ENCODE measurements at places on chromosomes 7 and 10.

- no peak for DNase-seq
Measured at GRCh38 chr10:34175121-34175520, 640.0 kb downstream of the PARD3 start.

DNA sequence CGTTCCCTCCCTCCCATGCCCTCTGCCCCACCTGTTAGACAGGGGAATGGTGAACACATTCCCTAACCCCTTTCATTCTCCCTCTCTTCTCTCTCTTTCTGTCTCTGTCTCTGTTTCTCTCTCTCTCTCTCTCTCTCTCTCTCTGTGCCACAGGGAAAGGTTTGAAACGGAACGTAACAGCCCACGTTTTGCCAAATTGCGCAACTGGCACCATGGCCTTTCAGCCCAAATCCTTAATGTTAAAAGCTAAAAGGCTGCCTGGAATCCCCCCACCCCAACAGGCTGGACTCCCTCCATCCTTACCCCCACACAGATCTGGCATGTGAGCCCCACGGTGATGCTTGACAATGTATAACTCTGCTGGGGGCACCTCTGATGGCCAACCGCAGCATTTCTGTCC is 30.8 kb downstream of the LDB3 start:
- no peak for DNase-seq

GRCh38 chr7:113405296-113406056 is 287.1 kb upstream of the SMIM30 start:
- DNase-seq: no peak

DNA sequence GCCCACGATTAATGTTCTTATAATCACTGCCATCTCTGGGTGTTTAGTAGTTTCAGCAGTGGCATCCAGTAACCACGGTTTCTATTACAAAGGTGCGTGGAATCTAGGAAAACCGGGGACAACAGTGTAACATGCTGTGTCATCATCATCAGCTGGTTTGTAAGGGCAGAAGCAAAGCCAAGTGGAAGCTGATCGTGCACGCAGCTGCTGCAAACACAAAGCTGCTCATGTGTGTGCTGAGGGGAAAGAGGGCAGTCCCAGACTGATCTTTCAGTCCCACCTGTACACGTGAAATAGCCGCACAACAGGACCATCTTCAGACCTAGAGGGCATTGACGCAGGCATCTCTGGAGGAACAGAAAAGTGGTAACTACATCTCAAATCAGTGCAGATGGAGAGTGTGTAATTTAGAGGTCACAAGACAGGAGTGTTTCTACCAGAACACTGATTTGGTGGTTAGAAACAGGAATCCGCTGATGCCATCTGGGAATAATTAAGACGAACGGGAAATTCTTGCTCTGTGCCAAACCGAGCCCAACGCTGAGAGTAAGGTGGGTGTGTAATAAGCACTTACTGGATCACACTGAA is 13.4 kb downstream of the ANKRD16 start:
- DNase-seq: no peak

DNA sequence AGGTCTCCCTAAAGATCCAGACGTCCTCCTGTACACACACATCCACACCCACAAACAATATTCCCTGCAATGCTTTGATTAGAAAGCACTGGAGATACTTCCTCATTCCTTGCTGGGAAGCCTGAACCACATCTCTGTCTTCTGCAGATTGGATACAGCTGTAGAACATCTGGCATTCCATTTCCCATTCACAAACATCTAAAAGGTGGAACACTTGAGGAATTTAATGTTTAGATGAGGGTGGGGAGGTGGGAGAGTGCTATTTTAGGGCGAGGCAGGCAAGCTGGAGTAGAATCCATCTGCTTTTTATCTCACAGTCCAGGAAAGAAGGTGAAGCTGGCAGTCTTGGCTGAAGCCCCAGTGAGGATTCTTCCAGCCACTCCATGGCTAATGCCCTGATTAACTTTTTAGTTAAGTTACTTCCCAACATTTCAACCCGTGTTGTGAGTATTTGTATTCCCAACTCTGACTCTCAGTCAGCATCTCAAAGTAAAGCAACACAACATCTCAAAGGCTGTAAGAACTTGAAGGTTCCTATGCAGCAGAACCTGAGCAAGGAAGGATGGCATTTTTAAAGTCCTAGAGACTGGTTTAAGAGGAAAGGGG is 46.1 kb downstream of the CYTH3 start:
- DNase-seq: no peak

- DNase-seq: no peak
Measured at GRCh38 chr10:17910125-17910789, 41.5 kb upstream of the SLC39A12 start.

- no peak for DNase-seq
Measured at GRCh38 chr7:55409482-55410225, 44.5 kb downstream of the LANCL2 start.

DNA sequence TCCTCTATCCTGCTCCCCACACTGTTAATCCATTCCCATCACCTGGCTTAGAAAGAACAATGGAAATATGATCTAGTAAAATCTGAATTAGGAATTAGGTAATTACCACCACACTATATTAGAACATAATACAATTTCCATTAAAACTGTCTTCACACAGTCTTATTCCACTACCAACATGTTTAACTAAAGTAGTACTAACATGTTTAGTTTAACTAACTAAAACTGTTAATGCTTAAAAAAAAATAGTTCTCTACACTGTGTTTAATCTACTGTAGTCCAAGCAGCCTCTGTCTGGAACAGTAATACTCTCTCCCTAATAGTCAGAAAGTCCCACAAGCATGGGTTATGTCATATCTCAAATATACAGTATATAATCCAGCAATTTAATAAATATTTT is 150.8 kb downstream of the SGMS1 start:
- no peak for DNase-seq

DNA sequence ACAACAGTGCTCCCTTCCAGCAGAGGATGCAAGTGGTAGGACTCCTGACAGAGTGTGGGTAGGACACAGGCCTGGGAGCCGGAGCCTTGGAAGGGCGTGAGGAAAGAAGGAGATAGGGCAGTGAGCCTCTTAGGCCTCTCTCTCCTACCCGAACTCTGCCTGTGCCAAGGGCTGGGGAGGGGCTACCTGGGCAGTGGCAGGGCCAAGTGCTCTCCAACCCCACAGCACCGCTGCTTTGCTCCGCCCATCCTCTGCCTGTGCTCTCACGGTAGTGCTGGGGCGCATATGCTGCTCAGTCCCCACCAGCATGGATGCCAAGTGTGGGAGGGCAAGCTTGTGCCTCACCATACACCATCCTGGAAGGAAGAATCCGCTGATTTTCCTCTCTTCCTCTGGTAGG is 7.5 kb downstream of the FAM131B start:
- DNase-seq: no peak

GRCh38 chr10:26837139-26837538 is 23.6 kb downstream of the ABI1 start:
- no peak for DNase-seq

DNA sequence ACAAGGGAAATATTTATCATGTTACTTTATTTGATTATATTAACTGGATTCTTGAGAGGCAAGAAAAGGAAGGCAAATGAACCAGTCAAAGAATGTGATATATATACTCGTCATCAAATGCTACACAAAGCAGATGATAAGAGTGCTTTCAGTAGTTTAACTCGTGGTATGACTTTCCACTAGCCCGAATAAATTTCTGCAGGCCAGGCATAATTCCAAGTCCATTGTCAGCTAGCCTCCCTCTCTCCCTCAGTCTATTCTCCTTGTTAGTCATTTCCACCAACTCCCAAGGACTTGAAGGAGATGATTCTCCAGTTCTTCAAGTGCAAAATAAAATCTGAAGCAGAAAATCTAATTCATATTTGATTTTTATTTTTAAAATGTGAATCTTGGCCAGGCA is 190.5 kb downstream of the GLI3 start:
- DNase-seq: no peak

DNA sequence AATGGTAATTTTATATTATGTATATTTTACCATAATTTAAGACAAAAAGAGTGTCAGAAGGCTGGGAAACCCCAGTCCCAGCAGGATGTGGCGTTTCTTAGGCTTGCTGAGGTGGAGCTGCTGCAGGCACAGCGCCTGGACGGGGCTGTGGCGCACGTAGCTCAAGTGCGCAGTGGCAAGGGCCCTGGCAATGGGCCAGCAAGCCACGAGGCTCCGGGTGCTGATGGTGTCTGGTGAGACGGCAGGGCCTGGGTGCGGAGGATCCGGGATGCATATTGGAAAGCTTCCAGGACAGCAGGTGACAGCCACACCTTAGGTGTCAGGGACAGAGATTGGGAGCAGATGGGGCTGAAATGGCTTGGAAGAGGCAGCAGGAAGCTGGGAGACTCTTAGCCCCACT is 37.2 kb downstream of the CLEC2L start:
- DNase-seq: no peak

DNA sequence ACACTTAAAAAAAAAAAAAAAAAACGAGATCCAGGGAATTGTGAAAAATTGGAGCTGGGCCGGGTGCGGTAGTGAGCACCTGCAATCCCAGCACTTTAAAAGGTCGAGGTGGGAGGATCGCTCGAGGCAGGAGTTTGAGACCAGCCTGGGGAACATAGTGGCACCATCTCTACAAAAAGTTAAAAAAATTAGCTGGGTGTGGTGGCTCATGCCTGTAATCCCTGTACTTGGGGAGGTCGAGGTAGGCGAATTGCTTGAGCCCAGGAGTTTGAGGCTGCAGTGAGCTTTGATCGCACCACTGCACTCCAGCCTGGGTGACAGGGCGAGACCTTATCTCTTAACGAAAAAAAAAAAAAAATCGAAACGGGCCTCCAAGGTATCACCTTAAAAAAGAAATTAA is 2.0 kb downstream of the CLDN4 start:
- no peak for DNase-seq

DNA sequence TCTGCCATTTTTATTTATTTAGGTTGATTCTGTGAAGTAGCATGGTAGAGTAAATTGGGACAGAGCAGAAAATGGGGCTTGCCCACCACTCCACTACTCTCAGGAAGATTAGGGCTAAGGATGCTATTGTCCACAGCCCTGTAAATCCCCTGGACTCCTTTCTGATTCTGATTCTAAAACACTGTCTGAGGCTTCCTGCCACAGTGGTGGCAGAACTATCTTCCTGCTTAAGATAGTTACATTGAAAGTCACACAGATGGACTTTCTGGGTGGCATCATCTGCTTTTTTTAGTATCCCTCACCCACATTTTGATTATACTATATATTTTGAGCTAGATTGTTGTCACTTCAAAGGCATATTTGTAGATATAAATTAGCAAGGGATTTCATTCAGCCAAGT is 50.0 kb downstream of the SPAM1 start:
- DNase-seq: no peak

DNA sequence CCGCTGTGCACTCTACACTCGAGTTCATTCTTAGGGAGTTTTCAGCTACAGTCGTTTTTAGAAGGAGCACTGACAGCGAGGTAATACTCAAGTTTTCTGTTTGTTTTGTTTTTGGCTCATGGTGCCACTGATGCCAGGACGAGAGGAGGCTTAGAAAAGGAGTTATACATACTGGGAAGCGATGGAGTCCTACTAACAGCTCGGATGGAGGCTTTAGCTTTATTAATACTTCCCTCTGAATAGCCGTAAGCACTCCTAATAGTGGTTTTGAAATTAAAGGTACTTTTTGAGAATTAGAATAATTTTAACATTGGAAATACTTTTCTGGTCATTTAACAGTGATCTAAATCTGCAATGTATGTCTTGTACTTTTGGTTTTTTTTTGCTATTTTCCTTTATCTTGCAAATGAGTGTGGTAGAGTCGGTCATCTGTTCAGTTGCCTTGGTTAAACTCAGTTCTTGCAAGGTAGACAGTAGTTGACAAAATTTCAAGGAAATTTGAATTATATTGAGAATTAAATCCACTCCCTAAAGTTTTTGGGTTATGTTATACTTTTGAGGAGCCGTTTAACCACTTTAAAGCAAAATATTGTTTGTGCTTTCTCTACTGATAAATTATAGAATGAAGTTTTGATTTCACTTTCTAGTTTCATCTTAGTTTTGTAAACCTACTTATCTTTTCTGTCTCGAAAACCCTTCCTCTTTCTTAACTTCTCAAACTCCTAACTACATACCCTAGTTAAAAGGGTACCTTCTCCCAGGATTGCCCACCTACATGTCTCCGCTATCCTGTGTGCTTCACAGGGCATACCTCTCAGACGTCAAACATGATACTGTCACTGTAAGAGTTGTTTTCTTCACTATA is 1.5 kb downstream of the HBP1 start:
- DNase-seq: no peak

DNA sequence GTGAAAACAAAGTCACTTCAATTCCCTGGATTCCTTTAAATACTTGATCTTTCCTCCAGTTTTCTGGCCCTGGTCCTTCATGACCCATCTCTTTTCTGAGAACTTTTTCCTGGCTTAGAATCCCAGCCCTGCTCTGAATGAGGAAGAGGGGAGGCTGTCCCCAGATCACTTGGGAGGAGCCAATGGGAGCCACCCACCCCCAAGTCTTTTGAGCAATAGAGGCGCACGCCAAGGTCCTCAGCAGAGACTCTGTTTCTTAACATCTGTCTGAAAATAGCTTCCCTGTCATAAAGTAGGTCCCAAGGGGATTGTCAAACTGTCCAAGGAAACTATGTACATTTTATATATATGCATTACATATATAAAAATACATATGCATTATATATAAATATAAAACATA is 126.8 kb downstream of the ADRA2A start:
- DNase-seq: no peak

DNA sequence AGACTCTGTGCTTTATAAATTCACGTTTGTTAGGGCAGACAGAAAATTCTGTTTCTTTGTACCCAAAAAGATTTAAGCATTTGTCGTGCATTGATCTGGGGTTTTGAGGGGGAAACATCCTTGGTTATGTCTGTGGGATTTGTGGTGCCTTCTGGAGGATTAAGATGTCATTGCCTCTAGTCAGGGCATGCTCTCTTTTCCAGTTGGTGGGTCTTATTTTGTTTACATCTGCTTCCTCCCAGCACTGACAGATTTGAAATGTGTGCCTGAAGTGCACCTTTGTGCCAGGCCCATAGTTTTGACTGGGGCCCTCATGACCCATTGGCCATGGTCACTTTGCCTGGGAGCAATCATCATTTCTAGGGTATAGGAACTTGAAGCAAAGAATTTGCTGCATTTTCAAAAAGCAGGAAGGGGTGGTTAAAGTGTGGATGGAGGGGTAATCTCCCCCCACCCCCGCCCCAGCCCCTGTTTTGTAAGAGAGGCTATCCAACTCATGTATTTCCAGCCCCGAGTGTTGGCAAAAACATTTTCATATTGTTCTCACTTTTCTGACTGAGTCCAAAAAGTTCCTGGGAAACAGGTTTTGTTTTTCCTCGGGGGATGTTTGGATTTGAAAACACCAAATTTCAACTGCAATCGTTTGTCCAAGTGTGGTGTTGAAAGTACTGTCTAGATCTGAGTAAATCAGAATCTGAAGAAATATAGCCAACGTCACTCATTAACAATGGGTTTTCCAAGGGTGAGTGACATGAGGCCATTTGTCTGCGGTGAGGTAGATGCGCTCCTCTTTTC is 388.2 kb upstream of the GALNT17 start:
- no peak for DNase-seq

DNA sequence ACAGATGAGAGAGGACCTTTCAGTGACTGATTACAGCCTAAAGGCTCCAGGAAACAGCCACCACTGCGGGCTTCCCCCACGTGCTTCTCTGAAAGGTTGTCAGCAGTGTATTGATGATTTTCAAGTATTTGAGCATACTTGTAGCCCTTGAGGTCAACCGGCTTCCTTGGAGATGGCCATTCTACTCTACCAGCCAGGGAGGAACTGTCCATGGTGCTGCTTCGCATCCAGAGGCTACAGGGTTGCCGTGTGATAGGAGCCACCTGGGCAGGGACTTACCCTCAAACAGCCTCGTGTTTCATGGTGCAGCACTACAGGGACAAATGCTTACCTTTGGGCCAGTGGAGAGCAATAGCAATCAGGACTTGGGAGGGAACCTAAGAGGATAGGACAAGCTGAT is 179.5 kb downstream of the DPP6 start:
- no peak for DNase-seq

All from T-helper 1 cell (primary cell).